ENCODE measurements at places on chromosomes 11 and 22. TPM values are rescaled to one million over a fixed set of nuclear protein-coding genes. Genes with fewer than 3 reads are reported as not detected.

The FAM227A gene
- total RNA-seq, result 0.85 TPM

The WT1 gene
- not detected for total RNA-seq

The OR4D5 gene
- total RNA-seq, result not detected

The OLFML1 gene
- 0.25 TPM for total RNA-seq

The PRG3 gene
- total RNA-seq, result not detected

The A4GALT gene
- 15.6 TPM for total RNA-seq

The GRIA4 gene
- not detected for total RNA-seq

The MAPK8IP2 gene
- total RNA-seq, result 0.14 TPM

The MMP1 gene
- total RNA-seq, result 606 TPM

The TSPAN4 gene
- total RNA-seq, result 248 TPM

The CDC42EP1 gene
- 88.3 TPM for total RNA-seq

DNA sequence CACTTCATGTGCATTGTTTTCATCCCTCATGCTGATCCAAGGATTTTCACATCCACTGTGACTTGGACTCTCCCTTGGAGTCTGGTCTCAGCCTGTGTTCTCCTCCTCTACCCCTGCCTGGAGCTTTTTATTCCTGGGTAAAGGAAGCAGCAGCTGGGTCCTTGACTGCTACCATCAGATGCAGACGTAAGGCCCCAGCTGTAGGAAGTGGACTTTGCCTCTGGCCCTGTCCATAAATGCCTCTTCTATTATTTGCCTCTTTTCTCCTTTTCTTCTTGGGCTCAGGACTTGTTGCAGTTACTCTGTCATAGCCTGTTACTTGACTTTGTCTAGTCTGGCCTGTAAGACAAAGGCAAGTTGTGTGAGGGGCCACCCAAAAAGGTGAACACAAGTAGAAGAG lies 303.8 kb downstream of the NXPE2 start:
- no peaks in the 10 kb centered on the region for H3K36me3 ChIP-seq
- no peak overlapping the region for H3K4me3 ChIP-seq
- DNase-seq, result no peak
- H3K4me1 ChIP-seq, result no peaks in the 10 kb centered on the region
- peaks cover 6% of the 10 kb centered on the region for H3K27me3 ChIP-seq

GRCh38 chr22:29302681-29303465 lies 3.6 kb upstream of the GAS2L1 start:
- H3K27ac ChIP-seq, result no peak overlapping the region
- no peak overlapping the region for H3K4me3 ChIP-seq
- H3K27me3 ChIP-seq, result peaks cover 9% of the 10 kb centered on the region
- no peak for DNase-seq
- H3K36me3 ChIP-seq, result peaks cover 23% of the 10 kb centered on the region

GRCh38 chr11:10688401-10688800 lies 5.2 kb downstream of the IRAG1 start:
- DNase-seq, result no peak
- peak overlapping the region; percentile 33 for H3K27ac ChIP-seq
- peaks cover under 1% of the 10 kb centered on the region for H3K27me3 ChIP-seq
- H3K4me3 ChIP-seq, result no peak overlapping the region
- H3K36me3 ChIP-seq, result peaks cover 43% of the 10 kb centered on the region

DNA sequence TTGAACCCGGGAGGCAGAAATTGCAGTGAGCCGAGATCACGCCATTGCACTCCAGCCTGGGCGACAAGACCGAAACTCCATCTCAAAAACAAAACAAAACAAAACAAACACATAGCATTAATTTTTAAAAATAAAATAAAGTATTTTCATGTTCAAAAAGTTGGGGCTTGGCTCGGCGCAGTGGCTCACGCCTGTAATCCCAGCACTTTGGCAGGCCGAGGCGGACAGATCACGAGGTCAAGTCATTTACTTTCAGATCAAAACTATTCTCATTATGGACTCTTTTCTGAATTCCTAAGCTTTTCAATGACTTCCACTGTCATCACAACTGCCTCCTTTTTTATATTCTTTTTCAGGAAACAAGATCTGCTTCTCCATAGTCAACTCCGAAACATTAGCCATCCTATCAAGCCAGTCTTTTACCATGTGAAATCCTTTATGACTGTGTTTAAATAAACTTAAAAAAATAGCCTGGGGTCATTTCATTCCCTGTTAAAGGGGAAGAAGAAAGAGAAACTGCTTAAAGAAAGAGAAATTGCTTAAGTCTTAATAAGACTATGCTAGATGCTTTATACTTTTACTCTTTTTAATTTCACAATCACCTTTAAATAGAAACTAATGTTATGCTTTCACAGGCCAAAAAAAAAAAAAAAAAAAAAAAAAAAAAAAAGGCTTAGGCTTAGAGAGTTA lies 13.1 kb upstream of the CHRNA10 start:
- peak overlapping the region; percentile 46 for H3K27ac ChIP-seq
- H3K4me1 ChIP-seq, result peaks cover 17% of the 10 kb centered on the region
- no peaks in the 10 kb centered on the region for H3K27me3 ChIP-seq

DNA sequence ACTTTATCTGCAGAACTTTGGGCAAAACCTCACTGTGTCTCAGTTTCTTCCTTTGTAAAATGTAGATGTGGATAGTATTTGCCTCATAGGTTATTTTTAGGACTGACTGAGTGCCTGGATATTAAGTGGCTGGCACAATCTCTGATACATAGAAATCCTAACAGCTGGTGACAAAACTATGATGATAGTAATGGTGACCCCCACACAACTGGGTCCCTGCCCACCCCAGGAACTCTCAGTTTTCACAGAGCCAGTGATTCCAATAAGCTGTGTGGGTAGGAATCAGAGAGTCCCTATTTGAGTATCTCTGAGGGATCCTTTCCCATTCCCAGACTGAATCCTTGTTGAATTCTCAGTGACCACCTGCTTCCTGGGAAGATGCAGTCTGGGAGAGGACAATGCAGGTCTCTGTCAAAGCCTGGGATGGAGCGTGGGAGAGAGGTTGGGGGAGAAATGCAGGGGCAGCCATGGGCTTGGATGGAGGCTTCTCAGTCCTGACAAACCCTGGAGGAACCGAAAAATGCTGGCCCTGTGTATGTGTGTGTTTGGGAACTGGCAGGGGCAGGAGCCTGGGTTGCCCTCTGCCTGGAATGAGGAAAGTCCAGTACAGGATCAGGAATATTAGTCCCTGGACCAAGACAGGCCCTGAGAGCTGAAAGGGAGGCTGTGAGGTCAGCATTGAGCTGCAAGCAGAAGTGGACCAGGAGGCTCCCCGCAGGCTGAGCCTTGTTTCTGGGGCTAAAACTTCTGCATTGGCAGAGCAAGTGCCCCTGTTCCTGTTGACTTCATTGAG lies 6.1 kb upstream of the P2RY6 start:
- DNase-seq, result no peak
- peaks cover 22% of the 10 kb centered on the region for H3K4me1 ChIP-seq
- H3K36me3 ChIP-seq, result no peaks in the 10 kb centered on the region
- no peak overlapping the region for H3K27ac ChIP-seq

- no peak overlapping the region for H3K4me3 ChIP-seq
- H3K27ac ChIP-seq, result no peak overlapping the region
- H3K4me1 ChIP-seq, result peaks cover 25% of the 10 kb centered on the region
Observed at GRCh38 chr11:126592496-126593410, 237.3 kb downstream of the ST3GAL4 start.

GRCh38 chr11:120546312-120547205 lies 35.0 kb downstream of the GRIK4 start:
- peaks cover 2% of the 10 kb centered on the region for H3K27me3 ChIP-seq
- no peaks in the 10 kb centered on the region for H3K36me3 ChIP-seq
- DNase-seq, result peak; percentile 95
- peak overlapping the region; percentile 92 for H3K27ac ChIP-seq
- peak overlapping the region; percentile 14 for H3K4me3 ChIP-seq

GRCh38 chr11:57427727-57428082 lies 784 bp upstream of the SLC43A3 start:
- H3K4me1 ChIP-seq, result peaks cover 48% of the 10 kb centered on the region
- peaks cover 6% of the 10 kb centered on the region for H3K27me3 ChIP-seq
- no peak for DNase-seq
- H3K27ac ChIP-seq, result peak overlapping the region; percentile 95
- H3K36me3 ChIP-seq, result no peaks in the 10 kb centered on the region

GRCh38 chr11:130650456-130651030 lies 202.1 kb downstream of the ADAMTS15 start:
- H3K27me3 ChIP-seq, result no peaks in the 10 kb centered on the region
- no peak for DNase-seq
- H3K36me3 ChIP-seq, result peaks cover 1% of the 10 kb centered on the region
- H3K4me1 ChIP-seq, result peaks cover 22% of the 10 kb centered on the region

- H3K27ac ChIP-seq, result no peak overlapping the region
- H3K36me3 ChIP-seq, result 0 out of 2 replicates have a peak, but pooled peaks cover 4% of the 10 kb centered on the region
- no peaks in the 10 kb centered on the region for H3K4me1 ChIP-seq
Observed at GRCh38 chr22:48407256-48407955, 1420.3 kb downstream of the BRD1 start.

DNA sequence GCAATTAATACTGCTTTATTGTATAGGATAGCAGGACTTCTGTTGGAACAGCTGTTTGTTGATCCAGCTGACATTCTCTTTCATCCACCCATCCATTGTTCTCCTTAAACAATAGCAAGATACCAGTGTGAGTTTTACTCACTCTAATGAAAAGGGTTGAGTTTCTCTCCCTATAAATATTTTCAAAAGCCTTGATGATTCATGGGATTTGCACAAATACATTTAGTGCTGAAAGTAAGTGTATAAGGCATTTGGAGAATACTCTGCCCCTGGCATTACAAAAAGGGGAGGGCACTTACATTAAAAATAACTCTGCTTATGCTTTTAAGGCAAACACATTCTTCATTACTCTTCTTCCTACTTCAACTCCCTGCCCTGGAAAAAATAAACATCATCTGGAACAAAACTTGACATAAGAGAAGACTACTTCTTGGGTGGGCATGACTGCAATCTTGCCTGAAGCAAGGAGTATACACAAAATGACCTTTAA lies 634.9 kb downstream of the METTL15 start:
- H3K4me1 ChIP-seq, result peaks cover 76% of the 10 kb centered on the region
- peak; percentile 53 for DNase-seq

DNA sequence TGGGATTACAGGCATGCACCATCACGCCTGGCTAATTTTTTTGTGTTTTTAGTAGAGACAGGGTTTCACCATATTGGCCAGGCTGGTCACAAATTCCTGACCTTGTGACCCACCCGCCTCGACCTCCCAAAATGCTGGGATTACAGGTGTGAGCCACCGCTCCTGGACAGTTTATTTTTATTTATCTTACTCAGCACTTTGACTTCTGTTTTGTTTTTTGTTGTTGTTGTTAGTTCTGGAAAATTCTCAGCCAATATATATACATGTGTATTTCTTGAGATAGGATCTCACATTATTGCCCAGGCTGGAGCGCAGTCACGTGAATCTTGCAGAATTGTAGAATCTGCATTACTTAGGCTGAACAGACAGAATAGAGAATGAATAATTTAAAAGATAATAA lies 107.6 kb downstream of the CSTPP1 start:
- no peaks in the 10 kb centered on the region for H3K27me3 ChIP-seq
- no peak overlapping the region for H3K4me3 ChIP-seq
- H3K36me3 ChIP-seq, result no peaks in the 10 kb centered on the region
- H3K4me1 ChIP-seq, result no peaks in the 10 kb centered on the region
- DNase-seq, result no peak

GRCh38 chr11:102001657-102002338 lies 45.4 kb upstream of the CFAP300 start:
- H3K27ac ChIP-seq, result no peak overlapping the region
- H3K36me3 ChIP-seq, result no peaks in the 10 kb centered on the region
- H3K27me3 ChIP-seq, result peaks cover 2% of the 10 kb centered on the region

GRCh38 chr11:64102005-64102738 lies 63.7 kb downstream of the MACROD1 start:
- DNase-seq, result no peak
- H3K4me1 ChIP-seq, result peaks cover 17% of the 10 kb centered on the region
- H3K27me3 ChIP-seq, result peaks cover 18% of the 10 kb centered on the region
- peak overlapping the region; percentile 37 for H3K4me3 ChIP-seq
- peaks cover 5% of the 10 kb centered on the region for H3K36me3 ChIP-seq

- no peak for DNase-seq
- H3K4me3 ChIP-seq, result no peak overlapping the region
- peaks cover 8% of the 10 kb centered on the region for H3K27me3 ChIP-seq
- H3K36me3 ChIP-seq, result no peaks in the 10 kb centered on the region
Observed at GRCh38 chr11:113281052-113281725, 33.2 kb upstream of the TTC12 start.

DNA sequence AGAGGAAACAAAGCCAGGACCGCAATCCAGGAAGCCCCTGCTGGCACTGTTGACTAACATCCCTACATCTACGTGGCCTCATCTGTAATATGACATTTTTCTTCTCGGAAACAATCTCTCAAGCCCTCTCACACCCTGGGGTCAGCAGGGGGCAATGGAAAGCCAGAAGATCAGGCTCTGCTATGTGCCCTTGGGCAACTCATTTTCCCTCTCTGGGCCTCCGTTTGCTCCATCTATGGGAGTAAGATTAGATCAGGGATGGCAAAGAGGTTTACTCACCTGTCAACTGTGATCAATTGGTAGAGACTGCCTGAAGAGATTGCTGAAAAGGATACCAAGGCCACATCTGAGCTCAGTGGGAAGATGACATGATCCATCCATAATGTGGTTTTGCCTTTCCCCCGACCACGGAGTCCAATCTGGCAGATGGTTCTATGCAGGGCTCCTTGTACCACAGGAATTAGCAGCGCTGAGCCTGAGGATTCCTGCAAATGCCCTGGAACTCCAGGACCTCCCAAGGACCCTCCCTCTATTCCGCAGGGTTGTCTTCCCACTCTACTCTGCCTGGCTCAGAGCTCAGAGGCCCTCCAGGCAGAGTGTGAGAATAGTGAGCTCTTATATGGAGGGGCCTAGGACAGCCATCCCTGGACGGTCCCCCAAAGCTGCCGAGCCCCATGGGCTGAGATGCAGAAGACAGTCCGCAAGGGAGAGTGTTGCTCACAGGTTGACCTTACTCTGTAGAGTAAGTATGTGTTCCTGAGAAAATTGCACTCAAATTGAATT lies 66.1 kb downstream of the CHST1 start:
- no peaks in the 10 kb centered on the region for H3K4me1 ChIP-seq
- no peaks in the 10 kb centered on the region for H3K36me3 ChIP-seq
- peaks cover 23% of the 10 kb centered on the region for H3K27me3 ChIP-seq
- H3K27ac ChIP-seq, result no peak overlapping the region
- H3K4me3 ChIP-seq, result no peak overlapping the region

DNA sequence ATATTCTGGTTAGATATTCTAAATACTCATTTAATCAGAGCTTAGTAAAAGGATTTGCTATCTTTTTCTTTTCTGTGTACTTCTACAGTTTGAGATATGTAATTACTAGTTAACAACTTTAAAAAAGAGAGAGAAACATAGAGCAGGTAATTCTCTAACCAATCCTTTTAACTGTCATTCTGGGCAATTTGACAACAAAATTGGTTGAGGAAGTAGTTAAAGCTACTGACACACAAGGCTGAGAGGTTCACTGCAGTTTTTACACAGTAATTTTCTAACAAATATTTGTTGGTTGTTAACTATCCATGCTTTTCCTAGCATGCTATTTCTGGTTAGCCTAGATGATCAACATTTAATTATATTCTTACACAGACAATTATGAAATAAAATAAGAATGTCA lies 3.6 kb downstream of the SOX6 start:
- DNase-seq, result no peak
- no peak overlapping the region for H3K27ac ChIP-seq
- peaks cover 14% of the 10 kb centered on the region for H3K4me1 ChIP-seq

- no peak overlapping the region for H3K4me3 ChIP-seq
- H3K27ac ChIP-seq, result no peak overlapping the region
- H3K27me3 ChIP-seq, result peaks cover 65% of the 10 kb centered on the region
Observed at GRCh38 chr11:129377739-129378138, 2.1 kb downstream of the BARX2 start.

Data from HFFc6 (cell line).